Pancreas (tissue), 10 donors: ENCODE measurements at places on chromosomes 5 and 9. TPM values are rescaled to one million over a fixed set of nuclear protein-coding genes. Genes with fewer than 3 reads are reported as not detected.

DNA sequence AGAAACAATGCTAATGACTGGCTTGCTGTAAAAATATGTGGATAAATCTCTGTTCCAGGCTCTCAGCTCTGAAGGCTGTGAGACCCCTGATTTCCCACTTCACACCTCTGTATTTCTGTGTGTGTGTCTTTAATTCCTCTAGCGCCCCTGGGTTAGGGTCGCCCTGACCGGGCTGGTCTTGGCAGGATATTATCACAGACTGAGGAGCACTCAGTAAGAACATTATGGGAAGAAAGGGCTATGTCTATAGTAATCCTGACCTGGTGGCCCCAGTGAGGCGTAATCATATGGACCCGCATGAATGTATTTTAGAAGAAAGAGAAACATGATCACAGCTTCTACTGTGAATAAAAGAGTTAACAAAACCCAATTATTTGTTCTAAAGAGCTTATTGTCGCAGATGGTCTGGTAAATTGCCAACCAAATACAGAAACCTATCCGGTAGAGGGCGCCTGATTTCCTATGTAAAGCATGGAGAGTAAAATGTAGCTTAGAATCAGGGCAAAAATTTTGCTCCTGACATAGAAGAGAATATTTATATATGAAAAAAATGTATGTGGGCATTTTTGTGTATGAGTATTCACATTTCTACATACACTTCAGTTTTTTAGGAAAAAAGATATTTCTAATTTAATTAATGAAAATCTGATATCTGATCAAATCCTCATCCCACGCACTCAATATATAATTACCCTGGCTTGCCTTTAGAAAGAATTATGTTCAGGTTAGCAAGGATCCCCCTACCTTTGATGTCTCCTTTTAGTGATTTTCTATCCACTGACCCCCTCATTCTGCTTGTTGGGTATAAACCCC, 5.8 kb upstream of the IFNA1 start:
- DNase-seq: peak; percentile 30

The SMAD5 gene
- 20.3 TPM for total RNA-seq

DNA sequence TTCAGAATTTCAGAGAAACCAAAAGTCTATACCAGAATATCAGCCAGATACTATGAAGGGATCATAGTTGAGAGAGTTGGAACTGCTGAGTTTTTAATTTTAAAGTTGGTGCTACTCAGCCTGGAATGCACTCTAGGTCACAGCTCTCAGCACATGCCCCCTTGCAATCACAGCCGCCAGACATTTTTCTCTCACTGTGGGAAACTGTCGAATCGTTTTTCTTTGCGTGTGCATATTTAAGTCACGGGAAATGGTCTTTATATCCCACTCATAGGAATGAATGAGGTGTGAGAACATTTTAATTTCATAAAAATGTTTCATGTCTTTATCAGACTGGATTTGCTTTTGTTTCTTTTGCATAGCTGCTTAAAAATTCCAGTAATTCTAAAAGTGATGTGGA, 12.2 kb upstream of the SPDL1 start:
- DNase-seq: no peak

GRCh38 chr5:75235711-75236110, 967 bp downstream of the ANKRD31 start:
- no peak for DNase-seq

GRCh38 chr5:109304309-109304708, 105.5 kb downstream of the PJA2 start:
- DNase-seq: no peak

The PITX1 gene
- not detected for total RNA-seq

The MYOZ3 gene
- 0.12 TPM for total RNA-seq

GRCh38 chr5:100787648-100788047, 115.4 kb downstream of the ST8SIA4 start:
- no peak for DNase-seq

DNA sequence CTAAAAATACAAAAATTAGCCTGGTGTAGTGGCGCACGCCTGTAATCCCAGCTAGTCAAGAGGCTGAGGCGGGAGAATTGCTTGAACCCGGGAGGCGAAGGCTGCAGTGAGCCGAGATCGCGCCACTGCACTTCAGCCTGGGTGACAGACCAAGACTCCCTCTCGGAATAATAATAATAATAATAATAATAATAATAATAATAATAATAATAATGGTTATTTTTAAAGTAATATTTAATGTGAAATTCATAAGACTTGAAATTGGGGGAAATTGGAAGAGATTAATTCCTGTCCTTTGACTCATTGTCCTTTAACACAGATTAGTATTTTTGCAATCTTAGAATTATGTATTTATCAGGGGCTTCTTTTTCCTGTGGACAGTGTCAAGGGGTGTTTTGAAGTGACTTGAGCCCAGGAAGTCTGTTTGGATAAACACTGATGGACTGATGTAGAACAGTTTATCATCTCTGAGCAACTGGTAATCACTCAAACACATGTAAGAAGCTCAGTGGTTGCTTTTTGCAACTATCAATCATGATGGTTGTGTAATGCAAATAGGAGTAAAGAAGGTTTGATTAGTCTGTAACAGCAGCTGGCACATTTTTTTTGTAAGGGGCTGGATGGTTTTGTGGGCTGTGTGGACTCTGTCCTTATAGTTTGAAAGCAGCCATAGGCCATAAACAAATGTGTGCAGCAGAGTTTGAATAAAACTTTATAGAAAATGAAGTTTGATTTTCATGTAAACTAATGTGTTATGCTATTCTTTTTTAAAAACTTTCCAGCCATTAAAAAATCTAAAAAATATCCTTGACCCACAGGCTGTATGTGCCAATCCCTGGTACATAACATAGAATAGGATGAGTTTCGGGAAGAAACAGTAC, 93.5 kb downstream of the F2RL2 start:
- DNase-seq: no peak

DNA sequence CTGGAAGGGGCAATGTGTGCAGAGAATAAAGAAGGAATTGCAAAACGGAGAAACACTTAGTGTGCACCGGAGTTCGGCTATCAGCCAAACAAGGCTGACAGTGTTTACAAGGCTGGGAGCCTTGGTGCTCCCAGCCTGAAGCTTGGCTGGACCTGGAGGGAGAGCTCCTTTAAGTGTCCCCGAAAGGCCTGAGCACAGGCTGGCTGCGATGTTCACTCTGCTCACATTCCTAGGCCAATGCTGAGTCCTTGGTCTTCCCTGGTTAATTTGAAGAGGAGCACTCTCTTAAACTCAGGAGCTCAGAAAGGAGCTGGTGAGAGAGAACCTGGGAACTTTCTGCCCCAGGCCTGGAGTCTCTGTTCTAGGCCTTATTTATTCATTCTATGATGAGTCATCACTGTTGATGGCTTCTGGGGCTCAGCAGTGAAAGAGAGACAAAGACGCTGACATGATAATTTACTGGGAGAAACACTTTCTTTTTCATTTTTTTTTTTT, 88.6 kb upstream of the MYO10 start:
- DNase-seq: no peak

The LCN9 gene
- not detected for total RNA-seq

- no peak for DNase-seq
These were observed 20.1 kb downstream of the PCDHGC5 start for GRCh38 chr5:141508798-141509611.

GRCh38 chr9:121232251-121232650, 30.6 kb upstream of the RAB14 start:
- no peak for DNase-seq

DNA sequence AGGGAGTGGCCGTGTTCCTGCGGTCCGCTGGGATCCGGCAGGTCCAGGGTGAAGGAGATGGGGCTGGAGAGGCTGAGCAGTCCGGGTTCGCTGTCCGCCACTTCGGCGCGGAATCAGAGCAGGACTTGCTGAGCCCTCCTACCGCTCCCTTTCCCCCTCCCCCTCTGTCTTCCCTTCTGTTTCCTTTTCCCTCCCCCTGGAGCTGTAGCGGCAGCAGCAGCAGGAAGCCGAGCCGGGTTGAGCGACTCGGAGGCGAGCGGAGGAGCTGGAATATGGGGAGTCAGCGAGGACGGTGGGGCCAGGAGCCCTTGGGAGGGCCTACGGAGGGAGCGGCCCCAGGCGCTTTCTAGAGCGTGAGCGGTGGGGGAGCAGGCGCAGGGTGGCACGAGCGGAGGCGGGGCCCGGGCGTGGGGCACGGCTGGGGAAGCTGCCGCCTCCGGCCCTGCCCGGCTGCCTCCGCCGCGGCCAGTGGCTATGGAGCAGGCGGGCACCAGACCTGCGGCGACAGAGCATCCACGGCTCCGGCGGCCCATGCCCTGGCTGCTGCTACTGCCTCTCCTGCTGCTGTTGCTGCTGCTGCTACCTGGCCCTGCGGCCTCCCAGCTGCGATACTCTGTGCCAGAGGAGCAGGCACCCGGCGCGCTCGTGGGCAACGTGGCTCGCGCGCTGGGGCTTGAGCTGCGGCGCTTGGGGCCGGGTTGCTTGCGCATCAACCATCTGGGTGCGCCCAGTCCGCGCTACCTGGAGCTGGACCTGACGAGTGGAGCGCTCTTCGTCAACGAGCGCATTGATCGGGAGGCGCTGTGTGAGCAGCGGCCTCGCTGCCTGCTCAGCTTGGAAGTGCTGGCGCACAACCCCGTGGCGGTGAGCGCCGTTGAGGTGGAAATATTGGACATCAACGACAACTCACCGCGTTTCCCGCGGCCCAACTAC, at the start of gene PCDHAC2:
TSS of gene PCDHAC2 (plus strand) at position 184 of the 933 bp plus-strand sequence. CDS start at position 475, 291 bp downstream.
- DNase-seq: peak; percentile 27

The GPR21 gene
- 0.97 TPM for total RNA-seq

- DNase-seq: no peak
These were observed 49.4 kb downstream of the PLK2 start for GRCh38 chr5:58410441-58410840.

The IFNA2 gene
- not detected for total RNA-seq

The PCDHA4 gene
- 1.3 TPM for total RNA-seq

- no peak for DNase-seq
These were observed 91.1 kb downstream of the TARS1 start for GRCh38 chr5:33531824-33532223.

The DRD1 gene
- total RNA-seq: 0.05 TPM
